ENCODE measurements at places on chromosomes 13 and 19. TPM values are rescaled to one million over a fixed set of nuclear protein-coding genes. Genes with fewer than 3 reads are reported as not detected.
A peak's percentile ranks its signal among the peaks of the same experiment; 100 is the strongest.

DNA sequence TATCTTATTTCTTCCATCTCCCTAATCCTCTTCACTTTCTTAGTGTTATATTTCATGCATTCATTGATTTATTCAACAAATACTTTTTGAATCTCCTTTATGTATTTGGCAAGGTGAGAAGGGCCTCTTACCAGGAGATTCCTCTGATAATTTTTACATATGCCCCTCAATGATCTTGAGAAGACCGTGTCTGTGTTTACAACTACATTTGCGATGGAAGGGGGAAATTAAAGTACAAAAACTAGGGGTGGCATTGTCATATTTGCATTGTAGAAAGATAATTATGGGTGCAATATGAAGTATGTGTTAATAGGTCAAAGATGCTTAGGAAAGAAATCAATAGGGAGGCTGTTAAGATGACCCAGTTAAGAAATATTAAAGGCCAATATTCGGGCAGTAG is 1108.4 kb upstream of the MIR17HG start:
- no peaks in the 10 kb centered on the region for H3K4me1 ChIP-seq
- DNase-seq = no peak
- H3K27me3 ChIP-seq = no peaks in the 10 kb centered on the region
- H3K4me3 ChIP-seq = no peak overlapping the region
- no peak overlapping the region for H3K27ac ChIP-seq

DNA sequence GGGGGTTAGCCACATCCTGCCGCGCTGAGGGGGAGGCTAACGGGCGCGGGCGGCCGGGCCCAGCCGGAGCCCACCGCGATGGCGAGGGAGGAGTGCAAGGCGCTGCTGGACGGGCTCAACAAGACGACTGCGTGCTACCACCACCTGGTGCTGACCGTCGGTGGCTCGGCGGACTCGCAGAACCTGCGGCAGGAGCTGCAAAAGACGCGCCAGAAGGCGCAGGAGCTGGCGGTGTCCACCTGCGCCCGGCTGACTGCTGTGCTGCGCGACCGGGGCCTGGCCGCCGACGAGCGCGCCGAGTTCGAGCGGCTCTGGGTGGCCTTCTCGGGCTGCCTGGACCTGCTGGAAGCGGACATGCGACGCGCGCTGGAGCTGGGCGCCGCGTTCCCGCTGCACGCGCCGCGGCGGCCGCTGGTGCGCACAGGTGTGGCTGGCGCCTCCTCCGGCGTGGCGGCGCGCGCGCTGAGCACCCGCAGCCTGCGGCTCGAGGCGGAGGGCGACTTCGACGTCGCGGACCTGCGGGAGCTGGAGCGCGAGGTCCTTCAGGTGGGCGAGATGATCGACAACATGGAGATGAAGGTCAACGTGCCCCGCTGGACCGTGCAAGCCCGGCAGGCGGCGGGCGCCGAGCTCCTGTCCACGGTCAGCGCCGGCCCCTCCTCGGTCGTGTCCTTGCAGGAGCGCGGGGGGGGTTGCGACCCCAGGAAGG is 692 bp downstream of the RGS9BP start:
- peak overlapping the region; percentile 92 for H3K27ac ChIP-seq
- H3K27me3 ChIP-seq = no peaks in the 10 kb centered on the region
- no peaks in the 10 kb centered on the region for H3K36me3 ChIP-seq
- peaks cover 45% of the 10 kb centered on the region for H3K4me1 ChIP-seq
- no peak for DNase-seq

GRCh38 chr13:36883824-36884223 is 36.2 kb downstream of the SMAD9 start:
- no peak overlapping the region for H3K27ac ChIP-seq
- H3K36me3 ChIP-seq = peaks cover 5% of the 10 kb centered on the region
- no peaks in the 10 kb centered on the region for H3K27me3 ChIP-seq
- no peak for DNase-seq

- peaks cover 14% of the 10 kb centered on the region for H3K36me3 ChIP-seq
- no peak overlapping the region for H3K4me3 ChIP-seq
- no peaks in the 10 kb centered on the region for H3K4me1 ChIP-seq
- peak overlapping the region; percentile 6 for H3K27ac ChIP-seq
These were observed 17.3 kb downstream of the DOT1L start for GRCh38 chr19:2180881-2181632.

- no peaks in the 10 kb centered on the region for H3K36me3 ChIP-seq
- no peaks in the 10 kb centered on the region for H3K27me3 ChIP-seq
- no peak for DNase-seq
- no peak overlapping the region for H3K4me3 ChIP-seq
- no peaks in the 10 kb centered on the region for H3K4me1 ChIP-seq
These were observed 83.4 kb downstream of the MIPEP start for GRCh38 chr13:23805821-23806220.

GRCh38 chr13:38417727-38418126 is 68.1 kb downstream of the UFM1 start:
- H3K4me1 ChIP-seq = no peaks in the 10 kb centered on the region
- no peaks in the 10 kb centered on the region for H3K36me3 ChIP-seq
- H3K27me3 ChIP-seq = no peaks in the 10 kb centered on the region
- no peak overlapping the region for H3K4me3 ChIP-seq
- DNase-seq = no peak

GRCh38 chr13:62119739-62120700 is 704.4 kb upstream of the PCDH20 start:
- H3K27me3 ChIP-seq = no peaks in the 10 kb centered on the region
- H3K27ac ChIP-seq = no peak overlapping the region

- no peak overlapping the region for H3K27ac ChIP-seq
- H3K36me3 ChIP-seq = no peaks in the 10 kb centered on the region
- no peak for DNase-seq
- no peaks in the 10 kb centered on the region for H3K27me3 ChIP-seq
These were observed 33.5 kb downstream of the CYSLTR2 start for GRCh38 chr13:48687249-48687648.

DNA sequence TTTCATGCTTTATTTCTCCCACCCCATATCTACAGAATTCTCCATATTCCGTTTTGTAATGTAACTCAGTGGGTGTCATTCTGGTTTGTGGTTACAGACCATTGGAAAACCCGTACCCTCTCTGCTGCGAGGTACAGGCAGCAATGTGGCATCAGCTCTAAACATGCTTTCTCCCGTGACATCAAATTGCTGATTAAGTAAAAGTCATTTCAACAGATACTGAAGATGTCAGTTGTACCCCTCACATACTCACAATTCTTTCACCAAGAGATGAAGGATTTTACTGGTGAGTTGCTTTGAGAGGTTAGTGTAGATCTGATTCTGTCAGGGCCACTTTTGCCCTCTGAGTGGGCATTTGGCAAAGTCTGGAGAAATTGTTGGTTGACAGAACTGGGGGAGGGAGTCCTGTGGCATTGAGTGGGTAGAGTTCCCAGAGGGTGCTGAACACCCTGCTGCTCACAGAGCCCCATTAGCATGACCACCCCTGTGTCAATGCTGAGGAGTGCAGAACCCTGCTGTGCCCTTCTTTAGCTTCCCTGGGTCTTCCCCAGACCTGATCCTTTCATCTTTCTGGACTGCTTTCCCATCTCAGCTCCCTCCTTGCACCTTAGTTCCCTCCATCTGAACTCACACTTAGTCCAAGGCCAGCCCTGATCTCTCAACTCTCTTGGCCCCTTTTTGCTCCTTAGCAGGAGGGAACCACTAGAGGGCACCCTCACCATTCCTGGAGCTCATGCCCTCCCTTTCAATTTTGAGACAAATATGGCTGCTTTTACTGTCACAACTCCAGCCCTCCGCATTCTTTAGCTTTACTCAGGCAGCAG is 39.9 kb upstream of the CEACAM8 start:
- no peak for DNase-seq
- no peaks in the 10 kb centered on the region for H3K27me3 ChIP-seq
- H3K4me3 ChIP-seq = no peak overlapping the region
- no peak overlapping the region for H3K27ac ChIP-seq
- no peaks in the 10 kb centered on the region for H3K4me1 ChIP-seq

DNA sequence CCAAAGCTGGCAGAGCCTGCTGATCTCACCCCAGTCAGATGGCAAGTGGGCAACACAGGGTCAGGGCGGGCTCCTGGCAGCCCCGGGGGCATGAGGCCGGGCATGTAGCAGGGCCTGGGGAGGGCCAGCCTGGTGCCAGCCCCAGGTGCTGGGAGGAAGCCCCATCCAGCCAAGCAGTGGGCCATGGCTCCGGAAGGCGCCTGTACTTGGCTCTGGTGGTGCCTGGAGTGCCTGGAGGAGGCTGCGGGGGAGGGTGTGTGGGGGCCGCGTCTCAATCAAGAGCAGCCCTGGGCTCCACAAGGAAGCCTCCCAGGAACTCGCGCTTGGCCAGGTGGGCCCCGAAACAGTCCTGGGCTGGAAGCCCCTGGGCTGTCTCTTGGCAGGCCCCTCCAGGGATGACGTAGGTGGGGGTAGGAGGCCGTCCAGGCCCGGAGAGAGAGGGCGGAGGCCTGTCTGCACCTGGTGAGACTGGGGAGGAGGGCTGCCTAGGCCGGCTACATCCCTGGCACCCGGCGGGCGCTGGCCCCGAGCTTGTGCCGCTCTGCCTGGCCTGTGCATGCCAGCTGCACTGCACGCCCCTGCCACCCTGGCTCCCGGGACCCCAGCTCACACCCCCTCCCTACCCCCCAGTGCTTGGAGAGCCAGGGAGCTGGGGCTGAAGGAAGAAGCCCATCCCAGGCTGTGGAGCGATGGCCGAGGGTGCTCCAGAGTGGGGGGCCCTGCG is 45.9 kb downstream of the COMP start:
- H3K27me3 ChIP-seq = no peaks in the 10 kb centered on the region
- H3K27ac ChIP-seq = no peak overlapping the region
- DNase-seq = no peak
- no peaks in the 10 kb centered on the region for H3K36me3 ChIP-seq
- H3K4me1 ChIP-seq = no peaks in the 10 kb centered on the region
- no peak overlapping the region for H3K4me3 ChIP-seq

DNA sequence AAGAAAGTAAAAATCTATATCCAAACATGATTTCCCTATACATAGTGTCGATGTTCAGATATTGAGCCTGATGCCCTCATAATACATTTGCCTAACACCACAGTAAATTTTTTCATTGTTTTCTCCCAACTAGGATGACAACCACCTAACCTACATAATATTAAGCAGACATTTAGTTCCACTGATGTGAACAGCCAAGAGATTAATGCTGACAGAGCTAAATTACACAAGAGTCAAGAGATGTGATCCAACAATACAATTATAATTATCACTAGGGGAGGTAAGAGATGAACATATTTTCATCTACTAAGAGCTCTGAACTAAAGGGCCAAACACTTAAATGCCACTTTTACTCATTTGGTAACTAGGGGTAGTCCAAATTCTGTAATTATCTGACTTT is 145.9 kb downstream of the DACH1 start:
- H3K4me3 ChIP-seq = no peak overlapping the region
- H3K27ac ChIP-seq = no peak overlapping the region
- H3K36me3 ChIP-seq = no peaks in the 10 kb centered on the region
- DNase-seq = no peak
- H3K4me1 ChIP-seq = no peaks in the 10 kb centered on the region

GRCh38 chr19:6707011-6707657 is 13.3 kb downstream of the C3 start:
- no peak for DNase-seq
- H3K27ac ChIP-seq = no peak overlapping the region
- no peaks in the 10 kb centered on the region for H3K36me3 ChIP-seq
- H3K4me3 ChIP-seq = no peak overlapping the region

DNA sequence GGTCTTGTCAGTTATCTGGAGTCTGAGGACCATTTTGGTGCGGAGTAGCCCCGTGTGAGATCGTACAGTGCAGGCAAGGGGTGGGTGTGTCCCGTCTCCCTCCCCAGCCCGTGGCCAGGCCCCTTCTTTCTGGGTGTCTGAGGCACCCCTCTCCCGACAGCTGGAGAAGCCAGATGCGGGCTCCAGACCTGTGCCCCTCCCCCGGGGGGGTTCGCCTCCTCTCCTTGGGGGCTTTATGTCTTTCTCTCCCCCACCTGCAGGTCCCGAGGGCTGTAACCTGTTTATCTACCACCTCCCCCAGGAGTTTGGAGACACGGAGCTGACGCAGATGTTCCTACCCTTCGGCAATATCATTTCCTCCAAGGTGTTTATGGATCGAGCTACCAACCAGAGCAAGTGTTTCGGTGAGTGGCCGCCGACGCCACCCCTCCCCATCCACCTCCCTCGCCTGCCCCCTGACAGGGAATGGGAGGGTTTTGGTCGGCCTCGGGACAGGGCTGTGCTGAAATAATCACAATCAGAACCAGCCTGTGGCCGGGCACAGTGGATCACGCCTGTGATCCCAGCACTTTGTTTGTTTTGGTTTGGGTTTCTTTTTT is 65.6 kb downstream of the CELF5 start:
- H3K36me3 ChIP-seq = no peaks in the 10 kb centered on the region
- no peaks in the 10 kb centered on the region for H3K27me3 ChIP-seq
- no peak overlapping the region for H3K27ac ChIP-seq
- H3K4me3 ChIP-seq = no peak overlapping the region
- H3K4me1 ChIP-seq = peaks cover 3% of the 10 kb centered on the region

ATXN8OS gene
- not detected for total RNA-seq

TPTE2 gene
- total RNA-seq = not detected

IGFL3 gene
- not detected for total RNA-seq

SYCN gene
- total RNA-seq = not detected

Data from right atrium auricular region (tissue), 2 donors.